NCI-H2029 (cell line): ENCODE measurements at places on chromosomes 2 and 18.

- DNase-seq: no peak
Measured at GRCh38 chr2:230764346-230764745, 51.7 kb downstream of the CAB39 start.

DNA sequence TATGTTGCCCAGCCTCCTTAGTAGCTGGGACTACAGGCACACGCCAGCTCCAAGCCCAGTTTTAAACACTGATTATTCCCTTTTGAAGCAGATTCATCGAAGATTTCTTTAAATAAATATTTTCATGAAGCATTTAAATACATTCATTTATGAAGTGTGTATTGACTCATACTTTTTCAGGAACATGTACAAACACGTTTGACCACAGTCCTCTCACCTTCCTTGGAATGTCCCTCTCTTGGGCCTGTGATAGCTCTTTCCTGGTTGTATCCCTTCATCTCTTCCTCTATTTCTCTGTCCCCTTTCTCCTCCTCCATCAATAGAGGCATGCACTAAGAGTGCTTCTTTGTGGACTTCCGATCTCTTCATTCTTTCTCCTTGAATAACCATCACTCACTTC lies 2.5 kb downstream of the PSTPIP2 start:
- DNase-seq: no peak

DNA sequence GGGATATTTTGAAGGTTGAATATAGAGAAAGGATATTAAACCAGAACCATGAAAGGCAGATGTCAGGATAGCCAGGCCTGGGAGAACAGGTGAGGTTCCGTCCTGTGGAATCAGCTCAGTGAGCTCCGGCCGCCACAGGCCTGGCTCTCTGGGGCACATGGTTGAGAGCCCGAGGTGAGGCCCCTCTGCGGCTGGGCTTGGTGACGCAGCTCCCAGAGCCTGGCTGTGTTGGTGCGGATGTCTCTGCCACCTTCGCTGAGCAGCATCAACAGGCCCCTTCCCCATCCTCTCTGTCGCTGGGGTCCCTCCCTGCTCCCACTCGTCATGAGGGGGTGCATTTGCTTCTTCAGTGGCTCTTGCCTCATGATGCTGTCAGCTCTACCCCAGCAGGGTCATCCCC lies 70.7 kb upstream of the PXDN start:
- no peak for DNase-seq

DNA sequence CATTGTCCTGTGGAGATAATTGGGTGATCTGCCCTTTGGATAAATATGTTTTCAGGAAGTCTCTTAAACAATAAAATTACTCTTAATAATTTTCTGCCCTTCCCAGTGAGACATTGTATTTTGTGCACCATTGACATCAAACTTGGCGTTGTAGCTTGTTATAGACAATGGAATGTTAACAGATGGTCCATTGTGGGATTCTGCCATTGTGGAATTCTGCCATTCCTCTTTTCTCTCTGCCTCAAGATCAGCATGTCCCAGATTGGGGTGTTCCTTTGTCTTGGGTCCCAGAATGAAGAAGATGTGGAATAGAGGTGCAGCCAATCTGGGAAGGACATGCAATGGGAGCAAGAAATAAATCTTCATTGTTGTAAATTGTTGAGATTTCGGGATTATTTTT lies 15.1 kb upstream of the LDAH start:
- DNase-seq: no peak

- DNase-seq: no peak
Measured at GRCh38 chr2:150376553-150377335, 110.7 kb downstream of the RND3 start.

DNA sequence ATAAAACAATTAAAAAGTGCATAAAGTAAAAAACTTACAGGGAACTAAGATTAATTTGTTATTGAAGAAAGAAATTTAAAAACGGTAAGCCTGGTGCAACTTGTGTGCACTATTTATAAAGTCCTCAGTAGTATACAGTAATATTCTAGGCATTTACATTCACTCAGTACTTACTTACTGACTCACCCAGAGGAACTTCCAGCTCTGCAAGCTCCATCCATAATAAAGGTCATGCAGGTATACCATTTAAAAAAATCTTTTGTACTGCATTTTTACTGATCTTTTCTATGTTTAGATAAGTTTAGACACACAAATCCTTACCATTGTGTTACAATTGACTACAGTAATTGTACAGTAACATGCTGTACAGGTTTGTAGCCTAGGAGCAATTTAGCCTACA lies 51.5 kb upstream of the NXPH2 start:
- DNase-seq: no peak

- DNase-seq: no peak
Measured at GRCh38 chr2:29108225-29108624, 7.0 kb upstream of the CLIP4 start.

DNA sequence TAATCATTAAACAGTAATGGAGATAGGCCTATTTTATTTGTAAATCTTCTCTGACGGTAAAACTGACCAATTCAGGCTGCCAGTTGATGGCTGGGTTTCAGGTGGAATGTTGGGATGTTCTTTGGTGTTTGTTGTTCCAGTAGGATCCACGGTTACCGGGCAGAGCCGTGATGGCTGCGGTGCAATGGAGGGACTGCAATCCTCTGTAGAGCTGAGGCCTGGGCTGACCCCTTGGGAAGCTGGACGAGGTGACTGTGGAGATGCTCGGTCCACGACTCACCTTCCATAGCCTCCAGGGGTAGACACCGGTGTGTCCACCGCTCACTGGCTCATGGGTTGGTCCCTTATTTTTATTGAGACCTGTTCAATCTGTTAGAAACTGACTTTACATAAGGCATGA lies 42.5 kb downstream of the ZNF519 start:
- no peak for DNase-seq

- no peak for DNase-seq
Measured at GRCh38 chr2:26561376-26561775, 79.8 kb downstream of the CIB4 start.

DNA sequence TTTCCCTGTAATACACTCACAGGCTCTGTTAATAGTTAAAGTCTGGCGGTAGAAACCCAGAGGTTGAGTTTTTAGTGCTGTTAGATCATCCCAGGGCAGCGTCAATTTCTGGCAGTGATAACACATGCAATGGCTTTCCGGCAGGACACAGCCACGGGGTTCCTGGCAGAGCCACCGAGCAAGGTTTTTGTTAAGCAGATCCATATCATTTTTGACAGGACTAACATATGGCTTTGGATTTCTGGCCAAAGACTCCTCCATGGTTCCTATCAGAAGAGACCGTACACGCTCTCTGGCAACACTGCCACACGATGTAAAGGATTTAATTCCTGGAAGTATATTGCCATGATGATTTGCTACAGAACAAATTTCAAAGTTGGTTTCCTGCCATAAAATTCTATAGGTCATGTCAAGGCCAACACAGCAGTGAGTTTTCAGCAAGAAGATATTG lies 854.3 kb downstream of the LRRTM4 start:
- DNase-seq: no peak

- peak; percentile 37 for DNase-seq
Measured at GRCh38 chr2:178891265-178891958, 84.2 kb upstream of the TTN start.

DNA sequence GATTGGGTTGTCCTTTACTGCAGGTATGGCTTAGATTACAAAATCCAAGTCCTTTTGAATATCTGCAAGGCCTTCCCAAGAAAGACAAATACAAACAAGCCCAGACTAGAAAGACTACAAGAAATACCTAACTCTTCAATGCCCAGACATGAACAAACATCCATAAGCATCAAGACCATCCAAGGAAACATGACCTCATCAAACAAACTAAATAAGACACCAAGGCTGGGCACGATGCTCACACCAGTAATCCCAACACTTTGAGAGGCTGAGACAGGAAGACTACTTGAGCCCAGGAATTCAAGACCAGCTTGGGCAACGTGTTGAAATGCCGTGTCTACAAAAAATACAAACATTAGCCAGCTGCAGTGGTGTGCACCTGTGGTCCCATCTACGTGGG lies 31.7 kb downstream of the MAP4K3 start:
- DNase-seq: no peak

GRCh38 chr2:226215902-226216503 lies 583.6 kb downstream of the IRS1 start:
- peak; percentile 34 for DNase-seq

GRCh38 chr2:218992703-218993344 lies 398 bp downstream of the CRYBA2 start:
- DNase-seq: no peak
